GM10248 (cell line): ENCODE measurements at places on chromosomes 16 and 17.

GRCh38 chr16:53597776-53598175 lies 94.8 kb upstream of the AKTIP start:
- DNase-seq, result no peak

DNA sequence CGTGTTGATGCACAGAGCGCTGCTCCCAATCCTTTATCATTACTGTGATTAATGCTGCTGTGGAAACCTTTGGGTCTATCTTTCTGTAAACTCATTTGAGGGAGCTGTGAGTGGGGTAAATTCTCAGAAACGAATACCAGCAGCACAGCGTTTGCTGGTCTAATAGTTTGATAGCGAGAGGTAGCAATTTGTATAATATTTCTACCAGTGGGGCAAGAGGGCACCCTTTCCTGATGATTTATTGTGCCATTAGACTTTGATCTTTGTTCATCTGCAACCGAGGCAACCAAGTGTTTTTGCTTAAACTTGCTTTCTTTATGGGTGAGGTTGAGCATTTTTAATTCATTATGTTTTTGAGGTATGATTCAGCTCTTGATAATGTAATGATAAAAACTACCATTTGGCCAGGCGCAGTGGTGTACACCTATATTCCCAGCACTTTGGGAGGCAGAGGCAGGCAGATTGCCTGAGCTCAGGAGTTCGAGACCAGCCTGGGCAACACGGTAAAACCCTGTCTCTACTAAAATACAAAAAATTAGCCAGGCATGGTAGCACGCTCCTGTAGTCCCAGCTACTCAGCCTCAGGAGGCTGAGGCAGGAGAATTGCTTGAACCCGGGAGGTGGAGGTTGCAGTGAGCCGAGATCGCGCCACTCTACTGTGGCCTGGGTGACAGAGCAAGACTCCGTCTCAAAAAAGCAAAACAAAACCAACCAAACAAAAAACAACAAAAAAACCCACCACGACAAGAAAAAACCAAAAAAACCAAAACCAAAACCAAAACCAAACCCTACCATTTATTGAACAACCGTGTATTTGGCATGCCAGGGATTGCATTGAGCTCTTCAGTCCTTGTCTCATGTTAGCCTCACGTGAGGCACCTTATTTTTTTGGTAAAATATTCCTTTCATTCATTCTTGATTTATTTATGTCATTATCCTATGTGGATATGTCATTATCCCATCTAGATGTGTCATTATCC lies 81.5 kb downstream of the PLCG2 start:
- DNase-seq, result no peak

DNA sequence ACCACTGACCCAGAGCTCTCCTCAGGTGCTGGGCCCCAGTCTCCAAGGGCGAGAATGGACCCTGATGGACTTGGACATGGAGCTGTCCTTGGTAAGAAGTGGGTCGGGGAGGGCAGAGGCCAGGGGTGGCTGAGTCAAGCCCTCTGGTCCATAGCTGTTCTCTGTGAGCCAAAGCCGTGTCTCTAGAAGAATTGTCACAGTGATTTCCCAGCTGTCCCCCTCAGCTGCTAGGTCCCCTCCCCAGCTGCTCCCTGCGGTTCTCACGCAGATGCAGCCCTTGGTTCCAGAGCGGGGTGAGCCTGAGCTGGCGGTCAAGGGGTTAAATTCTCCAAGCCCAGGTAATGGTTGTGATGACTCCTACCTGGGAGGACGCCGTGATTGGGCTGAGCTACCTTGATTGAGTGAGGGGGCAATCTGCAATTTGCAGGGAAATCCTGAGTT lies 1.3 kb upstream of the NOL3 start:
- DNase-seq, result no peak

DNA sequence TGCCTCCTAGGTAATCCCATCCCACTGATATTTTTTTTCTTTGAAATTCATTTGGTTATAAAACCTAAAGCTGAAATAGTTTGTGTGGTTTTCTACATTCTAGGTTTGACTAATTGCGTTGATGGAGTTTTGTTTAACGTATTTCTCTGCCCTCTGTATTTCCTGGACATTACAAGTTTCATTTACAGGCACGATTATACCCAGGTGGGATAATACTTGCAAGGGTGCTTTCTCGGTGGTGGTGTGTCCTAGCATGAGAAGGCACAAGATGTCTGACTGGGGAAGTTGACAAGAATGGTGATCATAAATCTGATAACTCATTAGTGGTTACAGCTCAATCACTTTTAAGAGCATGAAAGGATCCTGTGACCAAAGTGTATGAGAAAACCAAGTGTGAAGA lies 45.0 kb downstream of the DYNLRB2 start:
- no peak for DNase-seq

GRCh38 chr17:1227917-1228780 lies 42.1 kb upstream of the BHLHA9 start:
- DNase-seq, result peak; percentile 81

DNA sequence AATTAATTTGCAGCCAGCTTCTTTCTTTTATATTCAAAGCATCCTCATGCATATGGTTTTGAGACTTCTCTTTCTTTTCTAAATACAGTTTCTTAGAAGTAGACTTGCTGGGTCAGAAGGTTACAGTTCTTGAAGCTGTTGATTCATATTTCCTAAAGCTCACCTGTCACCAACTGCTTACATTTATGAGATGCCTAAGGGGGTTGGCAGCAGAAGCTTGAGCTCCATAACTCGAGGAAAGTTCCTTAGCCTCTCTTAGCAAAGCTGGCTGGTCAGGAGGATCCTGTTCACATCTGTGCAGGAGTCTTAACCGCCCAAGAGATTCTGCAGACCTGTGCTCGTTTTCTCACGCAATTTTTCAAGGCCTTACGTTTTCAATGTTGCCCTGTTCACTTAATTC lies 218.8 kb downstream of the SNX29 start:
- no peak for DNase-seq

- no peak for DNase-seq
Measured at GRCh38 chr16:87918866-87919680, 17.3 kb downstream of the CA5A start.

GRCh38 chr17:17186051-17186450 lies 20.1 kb downstream of the PLD6 start:
- DNase-seq, result peak; percentile 60

DNA sequence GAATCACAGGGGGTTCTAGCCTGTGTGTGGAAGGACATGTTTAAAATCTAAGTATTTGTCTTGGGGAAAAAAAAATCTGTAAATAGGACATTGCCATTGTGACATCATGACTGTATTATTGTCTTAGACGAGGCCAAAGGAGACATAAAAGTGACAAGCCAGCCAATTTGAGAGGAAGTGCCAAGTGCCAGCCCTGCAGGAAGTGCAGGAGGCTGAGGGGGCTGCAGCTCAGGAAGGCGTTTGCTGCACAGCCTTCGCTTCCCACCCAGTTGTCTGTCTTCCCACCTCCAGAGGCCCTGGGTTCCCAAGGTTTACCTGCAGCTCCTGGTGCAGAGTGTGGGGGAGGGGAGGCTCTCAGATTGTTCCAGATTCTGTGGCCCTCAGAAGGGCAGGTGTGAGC lies 1.3 kb downstream of the ADCY7 start:
- DNase-seq, result no peak

DNA sequence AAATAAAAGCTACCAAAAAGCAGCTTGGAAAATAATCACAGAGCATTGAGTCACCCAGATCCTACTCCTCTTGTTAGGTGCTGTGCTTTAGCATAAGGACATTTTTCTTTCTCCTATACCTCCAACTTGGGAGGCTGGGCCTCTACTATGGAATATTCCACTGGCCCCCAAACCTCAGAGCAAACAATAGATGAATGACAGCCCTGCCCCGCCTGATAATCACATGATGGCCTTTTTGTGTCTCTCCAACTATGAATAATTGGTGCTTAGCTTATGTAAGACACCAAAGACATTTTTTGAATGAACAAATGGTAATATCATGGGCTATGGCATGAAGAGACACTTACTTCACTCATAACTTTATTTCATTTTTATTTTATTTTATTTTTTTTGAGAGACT lies 250.2 kb downstream of the GRIN2A start:
- no peak for DNase-seq

GRCh38 chr17:20116683-20117309 lies 107.6 kb downstream of the SPECC1 start:
- DNase-seq, result peak; percentile 56

DNA sequence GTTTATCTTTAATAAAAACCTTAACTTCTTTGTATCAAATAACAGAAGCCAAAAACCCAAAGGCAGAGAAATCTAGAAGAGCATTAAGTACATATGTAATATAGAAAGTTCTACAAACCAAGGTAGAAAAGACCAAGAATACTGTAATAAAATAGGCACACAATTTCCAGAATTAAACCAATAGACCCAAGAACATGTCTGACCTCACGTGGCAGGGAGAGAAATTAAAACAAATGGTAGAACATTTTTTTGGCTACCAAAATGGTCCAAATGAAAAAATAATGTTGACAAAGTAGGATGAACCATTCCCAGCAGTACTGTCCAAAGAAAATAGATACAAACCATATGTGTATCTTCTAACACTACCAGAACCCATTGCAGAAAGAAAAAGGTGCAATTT lies 183.5 kb downstream of the CPPED1 start:
- no peak for DNase-seq

DNA sequence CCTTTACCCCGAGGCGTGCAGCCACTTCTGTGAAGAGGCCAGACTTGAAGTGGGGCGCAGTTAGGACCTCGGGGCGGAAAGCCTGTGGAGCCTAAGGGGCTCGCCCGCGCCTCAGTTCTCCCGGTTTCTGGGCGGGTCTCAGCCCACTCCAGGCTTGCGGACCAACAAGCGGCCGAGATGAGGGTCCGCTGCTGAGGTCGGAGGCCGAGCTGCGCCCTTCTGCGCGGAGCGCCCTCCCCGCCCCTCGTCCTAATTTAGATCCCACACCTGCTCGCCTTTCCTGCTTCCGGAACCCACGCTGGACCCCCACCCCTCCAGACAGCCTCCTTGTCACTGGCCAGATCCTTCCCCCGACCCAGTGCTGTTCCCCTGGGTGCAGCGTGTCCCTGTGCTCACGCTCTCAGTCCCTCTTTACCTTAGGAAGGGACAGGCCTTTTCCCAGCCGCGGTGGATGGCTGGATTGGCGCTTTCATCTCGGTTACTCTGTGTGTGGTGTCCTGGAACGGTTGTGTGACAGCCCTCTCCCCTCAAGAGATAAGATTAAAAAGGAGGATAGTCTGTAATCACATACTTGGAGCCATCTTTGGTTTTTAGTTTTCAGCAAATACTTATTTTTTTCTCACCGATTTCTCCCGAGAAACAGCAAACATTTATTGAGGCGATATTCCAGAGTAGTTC lies 933 bp upstream of the ATXN7L3 start:
- no peak for DNase-seq

- DNase-seq, result no peak
Measured at GRCh38 chr17:67052720-67053437, 8.5 kb downstream of the CACNG1 start.

DNA sequence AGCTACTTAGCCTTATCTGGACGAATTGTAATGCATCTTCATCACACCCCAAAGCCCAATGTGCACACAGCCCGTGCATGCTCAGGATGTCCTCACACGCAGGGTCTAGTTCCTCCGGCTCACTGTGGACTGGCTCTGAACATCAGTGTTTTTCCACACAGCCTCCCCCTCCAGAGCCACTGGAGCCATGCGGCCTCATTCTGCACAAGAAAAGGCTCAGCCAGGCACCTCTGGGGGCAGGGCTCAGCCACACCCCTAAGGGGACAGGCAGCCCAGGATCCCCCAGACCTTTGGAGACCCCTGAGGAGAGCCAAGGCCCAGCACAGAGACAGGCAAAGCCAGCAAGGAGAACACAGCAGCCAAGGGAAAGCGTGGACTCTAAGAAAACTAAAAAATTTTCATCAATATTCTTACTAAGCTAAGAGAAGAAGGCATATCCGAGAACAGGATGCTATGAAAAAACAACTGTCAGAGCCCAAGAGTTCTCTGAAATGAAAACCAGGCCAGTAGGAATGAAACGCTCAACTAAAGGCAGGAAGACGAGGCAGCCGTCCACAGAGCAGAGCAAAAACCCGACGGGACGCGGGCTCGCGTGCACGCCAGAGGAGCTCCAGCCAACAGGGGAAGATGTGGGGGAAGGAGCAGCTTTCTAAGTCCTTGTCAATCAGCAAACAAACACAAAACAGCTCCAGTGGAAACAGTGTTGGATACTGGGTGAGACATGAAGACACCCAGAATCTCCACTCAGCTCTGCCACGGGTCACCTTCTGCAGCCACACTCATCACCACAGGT lies 34.5 kb downstream of the MAP1LC3B start:
- no peak for DNase-seq

DNA sequence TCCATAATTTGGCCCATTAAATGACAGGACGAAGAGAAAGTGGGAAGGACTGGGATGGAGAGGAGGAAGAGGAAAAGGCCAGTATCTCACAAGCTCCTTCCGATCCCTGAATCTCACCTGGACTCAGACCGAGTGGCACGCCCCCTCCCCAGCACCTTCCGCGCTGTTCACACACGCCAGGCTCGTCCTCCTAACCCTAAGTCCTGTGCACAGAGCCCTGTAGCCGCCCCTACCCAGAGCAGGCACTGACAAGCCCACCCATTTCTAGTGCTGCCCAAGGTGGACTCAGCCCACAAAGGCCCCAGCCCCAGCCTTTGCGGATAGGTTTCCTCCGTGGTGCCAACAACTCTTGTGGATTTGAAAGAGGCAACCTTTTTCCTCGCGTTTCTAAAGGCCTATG lies 9.2 kb downstream of the HS3ST3B1 start:
- no peak for DNase-seq

DNA sequence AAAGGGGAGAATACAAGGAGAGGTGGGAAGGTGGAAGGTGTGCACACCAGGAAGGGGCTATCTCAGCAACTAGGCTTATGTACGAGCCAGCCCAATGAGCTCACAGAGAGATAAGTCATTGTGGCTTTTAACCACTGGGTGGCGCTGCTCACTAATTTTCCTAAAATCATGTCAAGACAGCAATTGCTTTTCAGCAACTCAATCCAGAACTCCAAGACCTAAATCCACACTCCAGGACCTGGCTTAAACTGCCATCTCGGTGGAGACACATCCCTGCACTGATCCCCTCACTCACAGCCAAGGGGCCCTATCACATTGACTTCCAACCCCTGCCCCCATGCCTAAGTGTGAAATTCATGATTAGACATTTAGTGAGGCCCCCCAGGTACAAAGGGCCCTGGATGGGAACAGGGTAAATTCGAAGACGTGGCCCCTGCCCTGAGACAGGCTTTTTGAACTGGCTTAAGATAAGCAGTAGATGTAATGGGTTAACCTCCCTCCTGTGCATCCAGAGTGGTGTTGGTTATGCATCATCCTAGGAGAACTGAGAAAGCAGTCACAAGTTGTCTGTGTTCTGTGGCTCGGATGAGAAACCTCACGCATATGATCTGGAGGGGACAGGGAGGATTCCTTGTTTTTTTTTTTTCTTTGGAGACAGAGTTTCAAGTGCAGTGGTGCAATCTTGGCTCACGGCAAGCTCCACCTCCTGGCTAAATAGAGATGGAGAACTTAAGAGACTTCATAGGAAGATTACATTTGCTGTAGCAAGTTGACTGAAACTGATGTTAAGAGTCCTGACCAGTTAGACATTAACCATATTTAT lies 11.5 kb downstream of the CCL16 start:
- DNase-seq, result peak; percentile 70

DNA sequence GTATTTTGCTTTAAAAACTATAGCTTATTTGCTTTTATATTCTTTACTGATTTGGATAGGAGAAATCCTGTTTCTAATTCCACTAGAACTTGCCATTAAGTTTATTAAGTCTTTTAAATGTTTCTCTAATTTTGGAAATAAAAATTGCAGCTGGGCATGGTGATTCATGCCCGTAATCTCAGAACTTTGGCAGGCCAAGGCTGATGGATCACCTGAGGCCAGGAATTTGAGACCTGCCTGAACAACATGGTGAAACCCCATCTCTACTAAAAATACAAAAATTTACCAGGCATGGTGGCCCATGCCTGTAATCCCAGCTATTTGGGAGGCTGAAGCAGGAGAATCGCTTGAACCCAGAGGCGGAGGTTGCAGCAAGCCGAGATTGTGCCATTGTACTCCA lies 30.7 kb downstream of the DNAH17 start:
- no peak for DNase-seq
